Activated CD4-positive, alpha-beta memory T cell treated with anti-CD3 and anti-CD28 coated beads for 36 hours (primary cell): ENCODE measurements at places on chromosomes 2 and 18.

- DNase-seq, result no peak
- H3K27ac ChIP-seq, result no peak overlapping the region
- H3K36me3 ChIP-seq, result no peaks in the 10 kb centered on the region
These were observed 9.0 kb downstream of the CYBRD1 start for GRCh38 chr2:171531291-171531690.

GRCh38 chr2:40628556-40628955, 176.7 kb upstream of the SLC8A1 start:
- H3K27me3 ChIP-seq, result no peaks in the 10 kb centered on the region
- no peaks in the 10 kb centered on the region for H3K4me1 ChIP-seq
- H3K36me3 ChIP-seq, result no peaks in the 10 kb centered on the region
- H3K4me3 ChIP-seq, result no peak overlapping the region

GRCh38 chr2:118350621-118351020, 262.4 kb downstream of the INSIG2 start:
- H3K4me3 ChIP-seq, result no peak overlapping the region
- no peaks in the 10 kb centered on the region for H3K4me1 ChIP-seq
- peaks cover 18% of the 10 kb centered on the region for H3K27me3 ChIP-seq
- no peaks in the 10 kb centered on the region for H3K36me3 ChIP-seq

DNA sequence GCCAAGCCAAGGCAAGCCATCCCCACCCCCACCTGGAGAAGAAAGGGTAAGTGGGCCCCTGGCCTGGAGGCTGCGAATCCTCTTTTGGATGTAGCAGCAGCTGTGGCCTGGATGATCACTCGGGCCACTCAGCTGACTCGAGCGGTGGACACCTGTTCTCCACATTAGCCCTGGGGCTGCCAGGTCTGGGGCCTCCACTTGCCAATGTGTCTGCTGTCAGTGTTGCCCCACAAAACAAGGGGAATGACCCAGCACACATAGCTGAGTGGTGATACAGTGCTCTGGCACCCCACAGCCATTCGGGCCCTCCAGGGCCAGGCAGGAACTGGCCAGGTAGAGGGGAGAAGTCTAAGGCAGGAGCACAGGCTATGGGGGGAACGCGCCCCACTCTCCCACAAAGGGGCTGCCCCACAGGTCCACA, 2.6 kb downstream of the STK25 start:
- no peak overlapping the region for H3K27ac ChIP-seq
- H3K4me1 ChIP-seq, result peaks cover 19% of the 10 kb centered on the region
- no peaks in the 10 kb centered on the region for H3K36me3 ChIP-seq
- H3K4me3 ChIP-seq, result no peak overlapping the region
- H3K27me3 ChIP-seq, result no peaks in the 10 kb centered on the region

DNA sequence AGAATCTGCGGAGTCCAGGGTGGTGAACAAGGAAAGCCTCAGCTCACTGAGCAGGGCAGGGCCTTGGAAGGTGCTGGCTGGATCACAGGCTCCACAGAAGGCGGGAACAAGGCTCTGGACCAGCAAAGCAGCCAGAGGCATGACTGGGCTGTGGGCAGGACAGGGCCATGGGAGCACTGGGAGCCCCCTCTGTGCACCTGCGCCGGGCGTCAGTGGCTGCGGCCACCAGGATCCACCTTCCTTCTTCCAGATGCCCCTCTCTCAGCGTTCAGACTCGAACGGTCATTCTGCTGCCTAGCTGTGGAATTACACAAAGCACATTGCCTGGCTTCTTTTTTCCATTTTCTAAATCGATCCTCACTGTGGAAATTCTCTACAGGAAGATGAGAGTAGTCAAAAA, 621.2 kb downstream of the GALR1 start:
- H3K27ac ChIP-seq, result no peak overlapping the region
- DNase-seq, result no peak
- H3K4me3 ChIP-seq, result no peak overlapping the region
- H3K4me1 ChIP-seq, result no peaks in the 10 kb centered on the region

GRCh38 chr18:9008709-9009635, 93.5 kb upstream of the NDUFV2 start:
- H3K36me3 ChIP-seq, result no peaks in the 10 kb centered on the region
- peaks cover 5% of the 10 kb centered on the region for H3K27me3 ChIP-seq
- DNase-seq, result no peak
- no peak overlapping the region for H3K4me3 ChIP-seq

DNA sequence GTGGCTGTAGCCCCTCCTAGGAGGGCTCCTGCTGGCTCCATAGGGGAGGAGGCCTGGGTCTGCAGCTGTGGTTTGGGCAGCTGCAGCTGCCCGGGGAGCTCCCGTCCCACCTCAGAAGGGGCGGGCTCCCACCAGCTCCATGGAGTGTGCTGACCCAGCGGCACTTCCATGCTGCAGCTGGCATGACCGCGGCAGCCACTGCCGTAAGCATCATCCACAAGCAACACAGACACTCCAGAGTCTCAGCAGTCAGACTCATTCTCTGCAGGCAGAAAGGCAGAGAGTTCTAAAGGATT, 660.1 kb upstream of the RAB6C start:
- no peaks in the 10 kb centered on the region for H3K36me3 ChIP-seq
- no peak overlapping the region for H3K4me3 ChIP-seq
- no peaks in the 10 kb centered on the region for H3K4me1 ChIP-seq
- DNase-seq, result no peak
- no peaks in the 10 kb centered on the region for H3K27me3 ChIP-seq

DNA sequence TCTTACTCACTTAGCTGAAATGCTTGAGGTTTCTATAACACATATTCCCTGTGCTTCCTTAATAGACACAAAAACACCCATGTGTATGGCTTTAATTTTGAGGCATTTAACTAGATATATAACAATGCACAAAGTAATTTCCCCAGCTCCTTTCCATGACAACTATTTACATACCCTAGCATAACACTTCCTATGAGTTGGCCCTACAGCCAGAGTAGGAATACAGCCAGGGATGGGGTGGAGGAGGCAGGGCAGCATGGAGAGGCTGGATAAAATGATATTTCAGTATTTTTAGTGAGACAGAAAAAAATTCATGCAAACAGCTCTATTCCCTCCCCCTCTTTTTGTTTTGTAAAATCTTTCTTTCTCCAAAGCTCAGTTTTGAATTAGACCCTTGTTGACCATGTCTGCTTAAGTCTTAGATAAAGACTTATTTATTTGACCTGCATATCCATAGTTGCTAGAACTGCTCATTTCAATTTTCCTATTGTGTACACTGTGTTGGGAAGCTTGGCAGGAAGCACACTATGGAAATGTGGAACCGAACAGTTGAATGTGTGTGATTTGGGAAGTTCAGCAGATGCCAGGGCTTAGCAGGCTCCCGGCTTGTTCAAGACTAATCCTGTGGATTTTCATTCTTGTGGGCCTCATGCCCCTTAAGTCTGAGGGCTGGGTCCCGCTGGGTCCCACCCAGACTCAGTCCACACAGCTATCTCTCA, 11.2 kb upstream of the B3GNT2 start:
- no peak for DNase-seq
- H3K4me3 ChIP-seq, result no peak overlapping the region
- H3K4me1 ChIP-seq, result no peaks in the 10 kb centered on the region
- no peak overlapping the region for H3K27ac ChIP-seq

GRCh38 chr2:178827739-178828485, 20.7 kb upstream of the TTN start:
- H3K4me1 ChIP-seq, result peaks cover 4% of the 10 kb centered on the region
- DNase-seq, result no peak
- no peaks in the 10 kb centered on the region for H3K27me3 ChIP-seq
- no peak overlapping the region for H3K27ac ChIP-seq

- H3K4me1 ChIP-seq, result no peaks in the 10 kb centered on the region
- H3K36me3 ChIP-seq, result no peaks in the 10 kb centered on the region
- H3K27ac ChIP-seq, result no peak overlapping the region
- H3K27me3 ChIP-seq, result no peaks in the 10 kb centered on the region
- no peak overlapping the region for H3K4me3 ChIP-seq
- DNase-seq, result no peak
These were observed 134.2 kb downstream of the DYSF start for GRCh38 chr2:71587509-71588073.

GRCh38 chr18:10482985-10483949, 28.8 kb downstream of the APCDD1 start:
- H3K27ac ChIP-seq, result no peak overlapping the region
- H3K4me1 ChIP-seq, result no peaks in the 10 kb centered on the region
- no peaks in the 10 kb centered on the region for H3K36me3 ChIP-seq
- no peak overlapping the region for H3K4me3 ChIP-seq
- no peak for DNase-seq

DNA sequence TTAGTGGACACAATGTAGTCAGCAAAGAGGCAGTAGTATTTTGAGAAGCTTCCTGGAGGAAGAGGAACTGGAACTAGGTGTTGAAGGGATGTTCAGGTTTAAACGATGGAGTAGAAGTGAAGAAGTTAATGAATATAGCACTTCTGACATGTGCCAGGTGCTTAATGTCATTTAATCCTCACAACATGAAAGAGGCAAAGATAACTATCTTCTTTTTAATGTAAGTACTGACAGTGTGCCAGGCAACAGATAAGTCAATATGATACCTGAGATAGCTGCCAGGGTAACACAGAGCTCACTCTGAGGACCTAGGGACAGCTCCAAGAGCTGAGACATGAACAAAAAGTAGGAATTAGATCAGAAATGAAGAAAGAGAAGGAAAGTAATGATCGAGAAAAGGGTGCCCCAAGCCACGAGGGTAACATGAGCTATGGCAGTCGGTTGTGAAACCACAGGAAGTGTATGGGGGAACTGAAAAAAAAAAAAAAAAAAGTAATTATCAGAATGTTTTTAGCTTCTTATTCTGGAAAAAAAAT, 140.7 kb downstream of the RNF144A start:
- peak overlapping the region; percentile 46 for H3K27ac ChIP-seq
- H3K4me3 ChIP-seq, result no peak overlapping the region
- H3K4me1 ChIP-seq, result peaks cover 15% of the 10 kb centered on the region
- no peak for DNase-seq
- H3K27me3 ChIP-seq, result no peaks in the 10 kb centered on the region

DNA sequence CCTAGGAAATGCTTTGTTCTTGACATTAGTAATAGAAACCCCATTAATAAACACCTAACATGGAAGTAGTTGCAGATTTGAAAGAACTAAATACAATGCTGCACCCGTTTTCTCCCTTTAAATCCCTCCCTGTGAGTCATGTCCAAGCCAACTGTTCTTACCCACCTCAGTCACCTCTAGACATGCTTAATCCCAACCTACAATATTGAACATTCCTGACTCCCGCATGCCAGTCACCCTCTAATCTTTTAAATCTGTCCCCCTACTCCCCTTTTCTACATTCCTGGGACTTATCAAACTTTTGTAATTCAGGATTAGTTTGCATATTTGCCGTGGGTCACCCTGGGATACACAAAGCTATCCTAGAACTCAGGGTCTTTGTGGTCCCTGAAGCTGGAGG, 374.6 kb downstream of the IRS1 start:
- H3K36me3 ChIP-seq, result no peaks in the 10 kb centered on the region
- no peak for DNase-seq
- peaks cover 14% of the 10 kb centered on the region for H3K27me3 ChIP-seq

- DNase-seq, result no peak
- no peak overlapping the region for H3K4me3 ChIP-seq
- H3K27ac ChIP-seq, result no peak overlapping the region
These were observed 383.0 kb downstream of the TXNL1 start for GRCh38 chr18:56255381-56255780.

DNA sequence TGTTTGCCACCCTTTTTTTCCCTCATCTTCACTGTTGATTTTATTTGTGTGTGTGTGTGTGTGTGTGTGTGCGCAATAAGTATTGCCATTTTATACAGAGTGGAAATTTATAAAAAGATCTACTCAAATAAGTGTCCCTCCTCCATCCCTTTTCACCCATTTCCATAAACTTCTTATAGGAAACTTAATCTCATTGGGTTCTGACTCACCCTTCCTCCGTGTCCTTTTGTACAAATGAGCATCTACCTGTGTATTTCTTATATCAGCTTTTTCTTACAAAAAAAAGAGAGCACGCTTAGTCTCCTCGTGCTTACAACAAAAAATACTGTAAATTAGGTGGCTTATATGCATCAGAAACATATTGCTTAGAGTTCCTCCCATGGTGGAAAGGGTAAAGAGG, 711.2 kb upstream of the CDH7 start:
- no peak overlapping the region for H3K4me3 ChIP-seq
- no peaks in the 10 kb centered on the region for H3K36me3 ChIP-seq
- H3K27me3 ChIP-seq, result no peaks in the 10 kb centered on the region
- DNase-seq, result no peak

DNA sequence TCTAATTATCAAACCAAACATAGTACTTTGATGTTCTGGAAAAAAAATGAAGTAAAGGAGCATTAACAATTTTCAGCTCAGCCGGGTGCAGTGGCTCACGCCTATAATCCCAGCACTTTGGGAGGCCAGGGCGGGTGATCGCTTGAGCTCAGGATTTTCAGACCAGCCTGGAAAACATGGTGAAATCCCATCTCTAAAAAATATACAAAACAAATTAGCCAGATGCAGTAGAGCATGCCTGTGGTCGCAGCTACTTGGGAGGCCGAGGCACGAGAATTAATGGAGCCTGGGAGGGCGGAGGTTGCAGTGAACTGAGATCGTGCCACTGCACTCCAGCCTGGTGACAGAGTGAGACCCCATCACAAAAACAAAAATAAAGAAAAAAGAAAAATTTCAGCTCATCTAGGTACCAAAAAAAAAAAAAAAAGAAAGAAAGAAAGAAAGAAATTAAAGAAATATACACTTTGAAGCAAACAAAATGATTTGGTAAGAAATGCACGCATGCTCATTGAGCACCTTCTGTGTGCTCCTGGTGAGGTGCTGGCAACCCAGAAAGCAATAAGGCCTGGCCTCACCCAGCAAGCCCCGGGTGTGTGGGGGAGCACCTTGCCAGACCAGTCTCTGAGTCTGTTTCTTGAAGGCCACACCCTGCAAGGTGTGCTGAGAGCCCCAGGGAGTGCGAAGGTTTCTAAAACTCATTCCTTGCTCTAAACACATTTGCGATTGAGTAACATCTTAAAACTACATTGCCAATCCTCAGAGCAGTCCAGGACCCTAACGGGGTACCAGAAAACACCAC, 133.5 kb downstream of the TFCP2L1 start:
- DNase-seq, result no peak
- H3K27ac ChIP-seq, result no peak overlapping the region
- H3K4me1 ChIP-seq, result no peaks in the 10 kb centered on the region

- no peak for DNase-seq
- H3K36me3 ChIP-seq, result no peaks in the 10 kb centered on the region
- peaks cover 1% of the 10 kb centered on the region for H3K27me3 ChIP-seq
- no peak overlapping the region for H3K27ac ChIP-seq
- H3K4me3 ChIP-seq, result no peak overlapping the region
These were observed 72.8 kb downstream of the NEDD4L start for GRCh38 chr18:58116818-58117217.

GRCh38 chr2:197297772-197298318, 12.7 kb downstream of the ANKRD44 start:
- peaks cover 95% of the 10 kb centered on the region for H3K4me1 ChIP-seq
- H3K27me3 ChIP-seq, result no peaks in the 10 kb centered on the region
- DNase-seq, result no peak
- peaks cover 46% of the 10 kb centered on the region for H3K36me3 ChIP-seq
- H3K4me3 ChIP-seq, result peak overlapping the region; percentile 30

DNA sequence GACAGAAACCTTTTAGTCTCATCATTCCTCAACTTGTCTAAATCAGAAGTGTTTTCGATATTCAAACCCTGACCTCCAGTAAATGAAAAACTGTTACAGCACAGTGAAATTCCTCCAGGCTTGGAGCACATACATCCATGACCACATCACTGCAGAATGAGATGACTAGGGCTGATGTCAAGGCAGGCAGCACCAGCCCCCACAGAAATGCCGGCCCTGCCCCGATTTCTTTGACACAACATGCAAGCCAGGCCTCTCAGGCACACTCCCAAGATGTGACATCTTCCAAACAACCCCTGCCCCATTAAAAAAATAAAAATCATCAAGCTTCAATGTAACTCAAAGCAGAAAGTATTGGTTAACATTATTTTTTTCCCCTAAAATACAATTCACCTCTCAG, 103.3 kb downstream of the CTAGE1 start:
- H3K27ac ChIP-seq, result no peak overlapping the region
- no peak overlapping the region for H3K4me3 ChIP-seq
- H3K4me1 ChIP-seq, result no peaks in the 10 kb centered on the region
- H3K27me3 ChIP-seq, result no peaks in the 10 kb centered on the region
- no peaks in the 10 kb centered on the region for H3K36me3 ChIP-seq
